Neural crest cell (in vitro differentiated cells): ENCODE measurements at places on chromosomes 7 and 10.
A peak's percentile ranks its signal among the peaks of the same experiment; 100 is the strongest.

- no peak for DNase-seq
These were observed 58.5 kb upstream of the SMIM30 start for GRCh38 chr7:113176836-113177235.

GRCh38 chr7:1321411-1322239, 89.0 kb downstream of the UNCX start:
- DNase-seq, result no peak

DNA sequence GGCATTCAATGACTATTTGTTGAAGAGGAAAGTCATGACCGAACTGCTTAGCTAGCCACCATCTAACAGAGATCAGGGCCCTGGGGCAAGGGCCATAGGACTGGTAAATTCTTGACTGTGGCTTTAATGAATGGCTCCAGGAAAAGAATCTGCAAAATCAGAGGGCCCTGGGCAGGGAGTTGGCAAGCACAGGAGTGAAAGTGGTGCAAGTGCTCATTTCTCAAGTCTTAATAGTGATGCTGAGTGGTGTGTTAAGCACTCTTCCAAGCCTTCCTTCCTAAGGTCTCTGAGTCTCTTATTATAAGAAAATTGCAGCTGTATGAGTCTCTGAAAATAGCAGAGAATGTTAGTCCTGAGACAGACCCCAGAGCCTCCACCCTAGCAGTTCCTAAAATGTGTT, 46.3 kb upstream of the EGR2 start:
- no peak for DNase-seq

DNA sequence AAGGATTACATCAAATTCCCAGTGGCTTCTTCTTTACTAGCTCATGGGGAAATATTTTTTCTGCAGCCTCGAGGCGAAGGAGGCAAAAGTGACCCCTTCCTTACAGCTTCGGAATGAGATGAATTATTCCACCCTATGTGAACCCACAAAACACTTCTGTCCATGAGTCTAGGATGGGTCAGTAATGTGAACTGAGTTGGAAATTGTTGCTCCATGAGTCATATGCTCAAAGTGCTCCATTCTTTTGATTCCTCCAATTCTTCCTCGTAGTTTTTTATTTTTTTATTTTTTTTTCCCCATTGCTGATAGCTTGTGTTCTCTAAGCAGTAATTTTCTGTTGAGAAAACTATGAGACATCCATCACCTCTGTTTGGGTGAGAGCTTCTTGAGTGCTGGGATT, 31.7 kb upstream of the FAM204A start:
- no peak for DNase-seq

DNA sequence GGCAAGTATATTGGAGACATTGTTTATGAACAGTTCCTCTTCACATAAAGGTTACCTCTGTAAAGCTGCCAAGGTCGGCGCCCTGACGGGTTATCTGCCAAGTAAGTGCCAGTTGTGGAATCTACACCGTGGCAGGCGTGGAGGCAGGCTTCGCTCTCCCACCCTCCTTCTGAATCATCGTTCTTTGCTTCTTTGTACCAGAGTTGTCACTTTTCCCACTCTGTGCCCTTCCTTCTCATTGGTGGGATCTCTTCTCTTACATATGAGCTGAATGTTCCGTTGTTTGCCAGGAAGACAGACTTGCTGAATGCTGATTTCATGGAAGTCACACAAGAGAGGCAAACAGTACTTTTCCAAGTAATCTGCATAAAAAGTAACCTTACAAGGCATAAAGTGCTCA, 40.6 kb upstream of the PTPRZ1 start:
- DNase-seq, result no peak

DNA sequence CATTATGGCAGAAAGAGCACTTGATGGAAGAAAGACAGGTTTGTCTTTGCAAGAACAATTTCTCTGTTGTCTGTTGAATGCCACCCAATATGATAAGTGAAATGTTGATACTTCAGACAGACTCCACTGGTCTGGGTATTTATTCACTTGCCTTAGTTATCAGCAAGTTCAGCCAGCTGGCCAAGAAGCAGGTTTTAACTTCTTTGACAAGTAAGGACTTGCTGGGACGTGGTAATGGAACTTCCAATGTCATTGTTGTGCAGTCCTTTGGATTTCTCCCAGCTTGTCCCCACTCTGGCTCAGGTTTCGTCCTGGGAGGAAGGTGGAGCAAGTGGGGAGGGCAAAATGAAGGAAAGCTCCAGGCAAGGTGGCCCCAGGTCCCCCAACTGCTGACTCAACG, 497.4 kb downstream of the RPS24 start:
- DNase-seq, result no peak

- no peak for DNase-seq
These were observed 34.8 kb downstream of the PIP4K2A start for GRCh38 chr10:22679608-22680007.

DNA sequence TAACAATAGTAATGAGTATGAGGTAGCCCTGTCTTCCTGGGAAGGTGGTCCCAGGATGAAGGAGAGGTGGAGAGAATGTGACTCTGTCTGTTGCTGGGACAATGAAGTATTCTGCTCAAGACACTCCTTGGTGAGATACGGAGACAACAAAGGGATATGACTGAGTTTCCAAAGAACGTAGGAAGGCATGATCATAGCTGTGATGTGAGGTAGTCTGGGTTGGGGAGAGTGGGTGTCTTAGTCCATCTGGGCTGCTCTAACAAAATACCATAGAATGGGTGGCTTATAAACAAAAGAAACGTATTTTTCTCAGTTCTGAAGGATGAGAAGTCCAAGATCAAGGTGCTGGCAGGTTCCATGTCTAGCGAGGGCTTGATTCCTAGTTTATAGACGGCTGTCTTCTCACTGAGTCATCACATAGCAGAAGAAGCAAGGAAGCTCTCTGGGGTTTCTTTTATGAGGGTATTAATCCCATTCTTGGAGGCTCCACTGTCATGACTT, 84.9 kb upstream of the RHOBTB1 start:
- no peak for DNase-seq

DNA sequence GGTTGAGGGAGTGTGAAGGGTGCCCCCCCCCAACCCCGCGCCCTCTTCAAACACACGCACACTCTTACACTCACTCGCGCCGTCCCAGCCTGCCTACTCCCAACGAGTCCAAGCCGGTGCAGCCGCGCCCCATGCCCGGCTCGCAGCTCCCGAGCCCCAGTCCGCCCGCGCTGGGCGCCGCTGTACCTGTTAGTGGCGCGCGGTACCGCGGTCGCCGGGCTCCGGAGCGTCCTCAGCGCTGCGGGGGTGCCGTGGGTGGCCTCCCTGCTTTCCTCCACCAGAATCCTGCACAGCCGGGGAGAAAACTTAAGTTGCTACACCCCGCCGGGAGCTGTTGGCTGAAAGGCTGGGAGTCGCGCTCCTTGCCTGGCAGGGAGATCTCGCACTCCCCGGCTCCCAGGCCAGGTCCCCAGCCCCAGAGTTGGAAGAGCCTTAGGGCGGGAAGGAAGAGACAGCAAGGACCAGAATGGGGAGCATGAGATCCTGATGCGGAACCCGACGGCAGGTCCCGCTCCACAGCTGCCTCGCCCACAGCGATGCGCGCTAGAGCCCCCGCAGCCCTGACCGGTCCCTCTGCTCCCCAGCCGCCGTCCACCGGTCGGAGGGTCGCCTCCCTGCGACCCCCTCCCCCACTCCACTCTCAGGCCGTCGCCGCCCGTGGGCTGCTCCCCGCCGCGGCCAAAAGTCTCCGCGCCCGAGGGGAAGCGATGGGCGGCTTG, 863 bp downstream of the ST8SIA6 start:
- peak; percentile 16 for DNase-seq
